ENCODE measurements at places on chromosomes 3 and 15. TPM values are rescaled to one million over a fixed set of nuclear protein-coding genes. Genes with fewer than 3 reads are reported as not detected.

- H3K36me3 ChIP-seq = no peaks in the 10 kb centered on the region
- peaks cover 8% of the 10 kb centered on the region for H3K27me3 ChIP-seq
These were observed 5.8 kb upstream of the ATP11B start for GRCh38 chr3:182787302-182788036.

- peak overlapping the region; percentile 73 for H3K4me3 ChIP-seq
- H3K27me3 ChIP-seq = no peaks in the 10 kb centered on the region
- peak; percentile 82 for DNase-seq
- H3K4me1 ChIP-seq = peaks cover 16% of the 10 kb centered on the region
- H3K27ac ChIP-seq = no peak overlapping the region
- no peaks in the 10 kb centered on the region for H3K36me3 ChIP-seq
These were observed 28.5 kb upstream of the KCTD6 start for GRCh38 chr3:58463181-58463941.

GRCh38 chr15:31271224-31271635 lies 55.4 kb upstream of the KLF13 start:
- H3K4me3 ChIP-seq = no peak overlapping the region
- DNase-seq = no peak
- no peaks in the 10 kb centered on the region for H3K4me1 ChIP-seq
- no peaks in the 10 kb centered on the region for H3K36me3 ChIP-seq
- peaks cover 7% of the 10 kb centered on the region for H3K27me3 ChIP-seq

- no peaks in the 10 kb centered on the region for H3K4me1 ChIP-seq
- no peak for DNase-seq
- no peaks in the 10 kb centered on the region for H3K27me3 ChIP-seq
These were observed 71.8 kb upstream of the FHIT start for GRCh38 chr3:61323094-61323493.

The DAG1 gene
- total RNA-seq = 122 TPM

The TTC23 gene
- total RNA-seq = 12.7 TPM

DNA sequence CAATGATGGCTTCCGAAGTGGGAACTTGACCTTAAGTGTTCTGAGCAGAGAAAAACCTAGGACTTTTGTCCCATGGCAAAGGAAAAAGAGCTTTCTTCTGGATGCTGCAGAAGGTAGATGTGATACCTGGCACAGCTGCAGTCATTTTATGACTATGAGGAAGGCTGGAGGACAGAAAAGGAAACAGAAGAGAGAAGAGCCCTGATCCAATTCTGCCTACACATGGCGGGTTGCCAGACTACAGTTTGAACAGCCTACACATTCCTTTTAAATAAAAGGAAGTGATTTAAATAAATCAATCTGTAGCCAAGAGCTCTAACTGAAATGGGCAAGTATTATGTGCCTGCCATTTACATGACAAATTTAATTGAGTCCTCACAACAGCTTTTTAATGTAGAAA lies 43.6 kb upstream of the CHRNB4 start:
- no peaks in the 10 kb centered on the region for H3K36me3 ChIP-seq
- no peak for DNase-seq
- peaks cover 43% of the 10 kb centered on the region for H3K27me3 ChIP-seq
- H3K4me1 ChIP-seq = no peaks in the 10 kb centered on the region

The PDCD7 gene
- 23.5 TPM for total RNA-seq

DNA sequence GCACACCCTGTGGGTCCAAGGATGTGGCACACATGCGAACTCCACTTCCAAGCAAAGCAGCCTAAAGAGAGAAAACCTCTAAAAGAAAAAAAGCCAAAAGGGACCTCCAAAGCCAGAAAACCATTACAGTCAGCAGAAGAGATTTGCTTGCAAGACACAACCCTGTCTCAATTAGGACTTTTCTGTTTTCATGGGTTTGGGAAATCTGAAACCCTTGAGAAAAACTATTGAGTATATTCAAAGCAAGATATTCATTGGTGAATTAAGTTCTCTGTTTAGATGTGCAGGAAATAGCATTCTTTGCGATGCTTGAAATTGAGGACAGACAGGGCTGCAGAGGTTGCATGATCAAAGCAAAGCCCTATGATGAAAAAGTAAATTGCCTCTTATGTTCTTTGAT lies 10.2 kb upstream of the LDHAL6B start:
- H3K36me3 ChIP-seq = peaks cover 46% of the 10 kb centered on the region
- H3K27me3 ChIP-seq = peaks cover 3% of the 10 kb centered on the region
- H3K4me3 ChIP-seq = no peak overlapping the region
- H3K4me1 ChIP-seq = peaks cover 42% of the 10 kb centered on the region

- no peaks in the 10 kb centered on the region for H3K36me3 ChIP-seq
- peaks cover 33% of the 10 kb centered on the region for H3K27me3 ChIP-seq
- no peak overlapping the region for H3K4me3 ChIP-seq
- no peak overlapping the region for H3K27ac ChIP-seq
- DNase-seq = no peak
- no peaks in the 10 kb centered on the region for H3K4me1 ChIP-seq
These were observed 37.3 kb upstream of the CMTM7 start for GRCh38 chr3:32354362-32354778.

The EOMES gene
- total RNA-seq = 0.07 TPM

The FES gene
- 1.1 TPM for total RNA-seq

DNA sequence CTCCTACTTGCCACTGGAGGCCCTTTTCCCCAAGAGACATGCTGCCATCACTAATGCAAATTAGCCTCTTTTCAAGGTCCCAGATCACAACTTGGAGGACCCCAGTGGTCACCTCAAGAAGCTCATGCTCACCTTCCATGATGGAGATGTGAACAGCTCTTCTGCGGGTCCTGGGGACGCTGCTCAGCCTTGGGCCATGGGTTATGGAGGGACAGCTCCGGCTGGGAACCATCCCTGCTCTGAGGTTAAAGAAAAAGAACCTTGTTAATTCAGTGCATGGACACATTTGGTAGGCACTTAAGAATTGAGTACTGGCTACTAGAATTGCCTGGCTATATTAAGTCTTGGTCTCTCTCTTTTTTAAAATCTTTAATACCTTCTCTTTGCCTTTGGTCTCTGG lies 56.8 kb downstream of the WDR76 start:
- no peaks in the 10 kb centered on the region for H3K27me3 ChIP-seq
- no peaks in the 10 kb centered on the region for H3K36me3 ChIP-seq
- no peaks in the 10 kb centered on the region for H3K4me1 ChIP-seq
- DNase-seq = no peak
- no peak overlapping the region for H3K4me3 ChIP-seq
- no peak overlapping the region for H3K27ac ChIP-seq

DNA sequence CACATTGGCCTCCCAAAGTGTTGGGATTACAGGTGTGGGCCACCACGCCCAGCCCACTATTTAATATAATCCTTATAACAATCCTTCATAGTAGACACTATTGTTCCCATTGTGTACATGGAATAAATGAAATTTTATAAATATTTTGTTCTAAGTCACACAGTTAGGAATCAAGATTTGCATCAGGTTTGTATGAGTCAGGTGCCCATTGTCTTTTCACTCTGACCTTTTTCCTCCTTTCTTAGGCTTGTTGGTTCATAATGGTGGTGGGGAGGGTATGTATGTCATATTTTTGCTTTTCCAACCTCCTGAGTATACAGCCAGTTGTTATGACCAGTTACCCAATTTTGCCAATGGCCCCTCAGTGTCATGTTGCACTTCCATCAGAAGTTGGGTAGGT lies 18.0 kb upstream of the SLC30A4 start:
- H3K36me3 ChIP-seq = no peaks in the 10 kb centered on the region
- H3K4me1 ChIP-seq = peaks cover 6% of the 10 kb centered on the region
- no peak for DNase-seq
- no peak overlapping the region for H3K4me3 ChIP-seq
- H3K27me3 ChIP-seq = peaks cover under 1% of the 10 kb centered on the region

The SOX14 gene
- not detected for total RNA-seq

- H3K4me1 ChIP-seq = no peaks in the 10 kb centered on the region
- DNase-seq = no peak
- no peak overlapping the region for H3K27ac ChIP-seq
- no peak overlapping the region for H3K4me3 ChIP-seq
- peaks cover 37% of the 10 kb centered on the region for H3K27me3 ChIP-seq
- peaks cover 7% of the 10 kb centered on the region for H3K36me3 ChIP-seq
These were observed 6.6 kb downstream of the B3GNT5 start for GRCh38 chr3:183259621-183260020.

DNA sequence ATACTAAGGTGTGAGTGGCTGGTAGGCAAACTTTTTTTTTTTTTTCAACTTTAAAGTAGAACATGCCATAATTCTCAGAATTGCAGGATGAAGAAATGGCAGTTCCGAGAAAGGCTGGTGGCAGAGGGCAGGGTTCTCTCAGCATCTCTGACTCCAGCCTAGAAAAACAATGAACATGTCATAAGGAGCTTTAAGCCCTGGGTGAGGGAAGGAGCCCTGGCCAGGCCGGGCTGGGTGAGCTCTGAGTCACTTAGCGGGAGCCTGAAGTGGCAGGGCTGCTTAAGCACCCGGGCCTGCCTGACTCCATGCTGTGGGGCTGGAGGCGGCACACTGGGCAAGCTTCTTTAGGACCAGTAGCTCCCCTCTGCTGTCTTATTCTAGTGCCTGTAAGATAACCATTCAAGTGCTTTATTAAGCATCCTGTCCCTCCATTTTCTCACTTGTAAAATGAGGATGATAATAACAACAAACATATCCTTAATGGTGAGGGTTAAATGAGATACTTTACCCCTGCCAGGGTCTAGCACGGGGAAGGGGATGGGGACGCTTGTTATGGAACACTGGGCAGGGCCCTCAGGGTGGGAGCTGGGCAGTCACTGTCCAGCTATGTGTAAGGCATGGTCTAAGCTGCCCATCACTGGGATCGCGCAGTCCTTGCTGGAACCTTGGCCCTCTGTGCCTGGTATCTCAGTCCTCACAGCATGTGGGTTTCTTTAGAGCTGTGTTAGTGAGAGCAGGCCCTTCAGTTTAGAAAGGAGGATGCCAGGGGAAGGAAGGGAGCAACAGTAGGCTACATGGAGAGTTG lies 18.4 kb downstream of the SMAD6 start:
- peak; percentile 77 for DNase-seq
- peaks cover 77% of the 10 kb centered on the region for H3K4me1 ChIP-seq
- peaks cover 53% of the 10 kb centered on the region for H3K36me3 ChIP-seq
- H3K27ac ChIP-seq = peak overlapping the region; percentile 88
- H3K4me3 ChIP-seq = peak overlapping the region; percentile 60
- H3K27me3 ChIP-seq = peaks cover 4% of the 10 kb centered on the region

DNA sequence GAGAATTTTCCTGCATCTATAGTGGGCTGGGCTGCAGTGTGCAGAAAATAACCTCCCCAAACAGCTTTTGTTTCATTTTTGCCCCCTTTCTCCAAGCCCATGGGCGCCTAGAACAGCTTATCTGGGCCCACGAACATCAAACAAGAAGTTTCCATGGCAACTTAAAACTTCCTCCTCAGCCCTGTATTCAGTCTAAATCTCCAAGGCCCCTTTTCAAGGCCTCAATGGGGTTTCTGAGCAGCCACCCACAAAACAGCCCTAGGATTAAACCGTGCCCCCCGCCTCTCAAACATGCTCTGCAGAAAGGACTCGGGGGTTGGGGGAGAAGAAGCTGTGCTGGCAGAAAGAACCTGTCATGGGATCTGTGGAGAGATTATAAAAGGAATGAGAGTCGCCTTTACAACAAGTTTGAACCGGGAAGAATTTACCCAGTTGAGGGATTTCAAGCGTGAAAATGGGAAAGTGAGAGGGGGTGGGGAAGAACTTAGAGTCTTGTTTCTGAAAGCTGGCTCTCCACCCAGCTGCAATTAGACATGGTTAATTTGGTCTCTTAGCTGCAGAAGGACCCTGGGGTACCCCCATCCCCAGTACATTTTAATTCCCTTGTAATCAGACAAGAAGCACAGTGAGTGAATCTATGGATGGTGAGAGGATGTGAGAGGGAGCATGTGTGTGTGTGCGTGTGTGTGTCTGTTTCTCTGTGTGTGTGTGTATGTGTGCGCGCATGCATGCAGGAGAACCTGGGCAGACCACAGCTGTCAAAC lies 4.3 kb upstream of the FAM107A start:
- peaks cover 23% of the 10 kb centered on the region for H3K27me3 ChIP-seq
- no peak overlapping the region for H3K27ac ChIP-seq
- H3K36me3 ChIP-seq = 0 out of 2 replicates have a peak, but pooled peaks cover 6% of the 10 kb centered on the region

- no peak overlapping the region for H3K4me3 ChIP-seq
- H3K27ac ChIP-seq = no peak overlapping the region
- H3K36me3 ChIP-seq = no peaks in the 10 kb centered on the region
- no peaks in the 10 kb centered on the region for H3K4me1 ChIP-seq
These were observed 56.6 kb upstream of the FAM3D start for GRCh38 chr3:58723173-58723572.

DNA sequence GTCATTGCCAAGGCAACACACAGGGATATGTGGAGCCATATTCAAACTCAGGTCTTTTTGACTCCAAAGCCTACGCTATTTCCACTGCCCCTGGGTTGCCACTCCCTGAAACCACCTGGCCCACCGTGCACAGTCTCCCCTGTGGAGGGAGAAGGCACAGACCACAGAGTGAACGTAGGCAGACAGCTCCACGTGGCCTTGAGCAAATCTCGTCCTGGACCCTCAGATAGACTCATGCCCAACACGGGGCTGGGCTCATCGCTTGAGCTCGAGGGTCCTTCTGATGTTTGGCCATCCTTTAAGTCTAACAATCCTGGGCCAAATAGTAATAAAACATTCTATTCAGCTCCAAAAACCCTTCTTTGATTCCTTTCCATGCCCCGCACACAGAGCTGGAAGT lies 72.0 kb downstream of the CPN2 start:
- no peak for DNase-seq
- peaks cover 11% of the 10 kb centered on the region for H3K4me1 ChIP-seq
- H3K4me3 ChIP-seq = no peak overlapping the region
- no peaks in the 10 kb centered on the region for H3K36me3 ChIP-seq

GRCh38 chr15:48823237-48823636 lies 12.4 kb upstream of the CEP152 start:
- H3K27ac ChIP-seq = no peak overlapping the region
- peak overlapping the region; percentile 2 for H3K4me3 ChIP-seq
- peaks cover 14% of the 10 kb centered on the region for H3K4me1 ChIP-seq
- H3K27me3 ChIP-seq = no peaks in the 10 kb centered on the region

DNA sequence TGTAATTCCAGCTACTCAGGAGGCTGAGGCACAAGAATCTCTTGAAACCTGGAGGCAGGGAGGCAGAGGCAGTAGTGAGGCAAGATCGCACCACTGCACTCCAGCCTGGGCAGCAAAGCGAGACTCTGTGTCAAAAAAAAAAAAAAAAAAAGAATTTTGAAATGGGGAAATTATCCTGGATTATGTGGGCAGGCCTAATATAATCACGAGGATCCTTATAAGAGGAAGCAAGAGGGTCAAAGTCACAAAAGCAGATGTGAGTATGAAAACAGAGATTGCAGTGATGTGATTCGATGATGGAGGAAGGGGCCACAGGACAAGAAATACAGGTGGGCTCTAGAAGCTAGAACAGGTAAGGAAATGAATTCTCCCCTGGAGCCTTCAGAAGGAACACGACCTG lies 159.6 kb downstream of the LEKR1 start:
- H3K4me3 ChIP-seq = no peak overlapping the region
- H3K27ac ChIP-seq = no peak overlapping the region
- peaks cover 8% of the 10 kb centered on the region for H3K27me3 ChIP-seq
- DNase-seq = no peak

The TLNRD1 gene
- 7.8 TPM for total RNA-seq

The MORC1 gene
- not detected for total RNA-seq

DNA sequence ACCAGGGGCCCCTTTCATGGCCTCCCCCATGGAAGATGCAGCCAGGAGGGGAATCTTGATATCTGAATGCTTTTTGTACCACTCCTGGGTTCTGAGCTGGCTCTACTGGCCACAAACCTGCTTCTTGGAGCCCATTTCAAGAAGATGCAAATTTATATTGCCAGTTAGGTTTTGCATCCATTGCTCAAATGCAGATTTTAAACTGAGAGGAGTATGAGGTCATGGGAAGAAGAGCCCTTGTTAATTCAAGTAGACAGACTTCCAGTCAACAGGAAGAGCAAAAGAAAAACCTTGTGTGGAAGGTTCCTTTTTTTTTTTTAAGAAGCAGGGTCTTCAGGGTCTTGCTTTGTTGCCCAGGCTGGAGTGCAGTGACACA lies 133.5 kb downstream of the PDZRN3 start:
- no peak for DNase-seq
- H3K27me3 ChIP-seq = no peaks in the 10 kb centered on the region
- peaks cover 68% of the 10 kb centered on the region for H3K4me1 ChIP-seq
- no peaks in the 10 kb centered on the region for H3K36me3 ChIP-seq
